ENCODE measurements at places on chromosomes 16 and 17. TPM values are rescaled to one million over a fixed set of nuclear protein-coding genes. Genes with fewer than 3 reads are reported as not detected.

GRCh38 chr16:1475552-1476114 is 805 bp upstream of the CLCN7 start:
- DNase-seq, result no peak

DNA sequence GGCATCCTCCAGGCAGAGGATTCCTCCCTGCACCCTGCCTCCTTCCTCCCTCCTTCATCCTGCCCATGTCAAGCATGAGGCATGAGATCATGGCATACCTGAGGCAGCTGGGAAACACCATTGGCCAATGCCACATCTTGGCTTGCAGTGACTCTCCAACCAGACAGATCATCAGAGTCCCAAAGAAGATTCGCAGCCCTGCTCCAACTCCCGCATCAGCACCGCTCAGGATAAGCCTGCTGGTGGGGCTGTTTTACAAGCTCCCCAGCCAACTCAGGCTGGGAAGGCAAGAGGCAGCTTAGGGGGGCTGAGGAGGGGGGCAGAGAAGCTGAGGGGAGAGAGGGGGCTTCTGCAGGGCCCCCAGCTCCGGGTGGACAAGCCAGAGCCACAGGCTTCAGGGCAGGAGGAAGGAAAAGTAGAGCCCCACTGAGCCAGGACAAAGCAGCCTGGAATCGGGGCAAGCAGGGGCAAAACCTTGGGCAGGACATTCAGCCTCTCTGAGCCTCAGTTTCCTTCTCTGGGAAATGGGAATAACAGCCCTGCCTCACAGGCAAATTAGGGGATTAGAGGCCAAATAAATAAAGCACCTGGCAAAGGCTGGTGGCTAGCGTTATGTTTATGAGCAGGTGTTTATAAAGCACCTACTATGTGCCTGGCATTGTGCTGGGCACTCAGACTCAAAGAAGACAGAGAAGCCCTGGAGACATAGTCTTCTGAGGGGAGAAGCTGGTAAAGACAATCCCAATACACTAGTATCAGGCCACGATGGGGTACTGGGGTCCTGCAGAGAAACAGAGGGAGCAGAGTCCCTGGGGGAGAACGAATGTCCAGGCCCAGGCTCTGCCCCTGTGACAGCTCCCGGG is 88.1 kb downstream of the GOSR1 start:
- no peak for DNase-seq

- DNase-seq, result no peak
Measured at GRCh38 chr16:49921791-49922456, 66.0 kb upstream of the ZNF423 start.

GRCh38 chr16:58019866-58020538 is 5.6 kb upstream of the MMP15 start:
- no peak for DNase-seq

- DNase-seq, result no peak
Measured at GRCh38 chr16:22641131-22641628, 130.5 kb downstream of the NPIPB5 start.

DNA sequence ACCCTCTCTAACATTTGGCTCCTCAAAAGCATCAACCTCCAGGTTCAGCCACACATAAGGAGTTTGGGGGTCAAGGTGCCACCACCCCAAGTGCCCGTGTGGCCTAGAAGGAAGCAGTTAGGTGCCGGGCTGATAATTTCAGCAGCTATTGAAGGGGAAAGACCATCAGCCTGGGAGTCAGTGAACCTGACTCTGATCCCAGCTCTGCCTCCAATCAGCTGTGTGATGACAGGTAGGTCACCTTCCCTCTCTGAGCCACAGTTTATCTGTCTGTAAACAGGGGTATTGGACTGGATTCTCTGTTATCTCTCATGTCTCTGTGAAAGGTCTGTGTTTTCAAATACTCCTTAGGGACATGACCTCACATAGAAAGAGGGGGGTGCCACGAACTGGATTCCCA is 3.9 kb downstream of the CRHR1 start:
- no peak for DNase-seq

TBC1D3I gene
- total RNA-seq, result under 0.01 TPM

Measured in frontal cortex (tissue), 4 donors.